Central memory CD4-positive, alpha-beta T cell (primary cell): ENCODE measurements at places on chromosomes 1 and 21.

GRCh38 chr1:7783178-7783711, 846 bp upstream of the PER3 start:
- no peak for DNase-seq

DNA sequence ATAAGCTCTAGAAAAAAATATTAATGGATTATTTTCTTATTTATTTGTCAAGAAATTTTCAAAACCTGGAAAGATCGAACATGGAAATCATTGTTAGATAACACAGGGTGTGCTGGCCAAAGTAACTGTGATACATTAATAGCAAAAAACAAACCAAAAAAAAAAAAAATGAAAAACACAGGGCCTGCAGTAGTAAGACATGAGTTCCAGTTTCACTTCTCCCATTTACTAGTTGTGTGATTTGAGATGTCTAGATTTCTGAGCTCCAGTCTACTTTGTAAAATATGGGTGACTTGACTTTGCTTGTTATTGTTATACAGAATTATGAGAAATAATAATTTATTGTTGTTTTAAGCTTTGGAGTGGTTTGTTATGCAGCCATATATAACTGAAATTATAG, 13.6 kb downstream of the FAM177B start:
- DNase-seq, result no peak

- peak; percentile 13 for DNase-seq
Observed at GRCh38 chr1:61083013-61083806, 849 bp downstream of the NFIA start.

- no peak for DNase-seq
Observed at GRCh38 chr21:42307106-42307505, 8.1 kb downstream of the TFF3 start.

DNA sequence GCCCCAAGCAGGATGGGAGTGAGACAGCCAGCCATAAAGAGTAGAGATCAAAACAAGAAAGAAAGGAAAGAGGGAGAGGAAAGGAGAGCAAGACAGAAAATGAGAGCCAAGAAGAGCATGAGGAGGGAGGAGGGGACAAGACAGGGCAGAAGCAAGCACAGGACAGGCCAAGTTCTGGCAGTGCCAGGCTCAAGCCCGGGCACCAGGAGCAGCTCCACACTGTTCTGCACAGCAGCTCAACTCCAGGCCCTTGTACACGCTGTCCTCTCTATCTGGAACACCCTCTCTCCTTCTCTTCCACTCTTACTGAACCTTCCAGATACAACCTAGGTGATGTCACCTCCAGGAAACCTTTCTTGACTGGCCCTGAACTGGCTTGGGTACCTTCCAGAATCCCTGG, 11.7 kb downstream of the IFFO2 start:
- no peak for DNase-seq

- DNase-seq, result no peak
Observed at GRCh38 chr1:1357871-1358432, 403 bp downstream of the MXRA8 start.

DNA sequence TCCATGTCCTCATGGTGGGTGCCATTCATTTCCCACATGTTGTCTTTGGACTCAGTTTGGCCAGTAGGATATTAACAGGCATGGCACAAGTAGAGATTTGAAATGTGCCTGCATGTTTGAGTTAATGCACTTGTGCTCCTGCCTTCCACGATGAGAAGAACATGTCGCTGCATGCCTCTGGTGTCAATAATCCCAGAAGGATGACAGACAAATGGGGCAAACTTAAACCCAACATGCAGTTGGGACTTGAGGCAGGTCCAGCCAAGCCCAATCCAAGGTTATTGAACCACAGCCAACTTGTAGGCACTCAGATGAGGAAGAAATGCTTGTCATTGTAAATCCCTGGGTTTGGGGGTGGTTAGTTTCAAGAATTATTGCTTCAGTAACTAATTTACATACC, 174.6 kb downstream of the TRIM33 start:
- no peak for DNase-seq

GRCh38 chr1:109454497-109455133, 11.7 kb upstream of the SYPL2 start:
- no peak for DNase-seq

- DNase-seq, result no peak
Observed at GRCh38 chr1:221907166-221907932, 165.5 kb upstream of the DUSP10 start.

GRCh38 chr1:17347769-17348592, 24.0 kb upstream of the PADI6 start:
- DNase-seq, result no peak

GRCh38 chr1:196584696-196585095, 23.5 kb downstream of the KCNT2 start:
- no peak for DNase-seq

DNA sequence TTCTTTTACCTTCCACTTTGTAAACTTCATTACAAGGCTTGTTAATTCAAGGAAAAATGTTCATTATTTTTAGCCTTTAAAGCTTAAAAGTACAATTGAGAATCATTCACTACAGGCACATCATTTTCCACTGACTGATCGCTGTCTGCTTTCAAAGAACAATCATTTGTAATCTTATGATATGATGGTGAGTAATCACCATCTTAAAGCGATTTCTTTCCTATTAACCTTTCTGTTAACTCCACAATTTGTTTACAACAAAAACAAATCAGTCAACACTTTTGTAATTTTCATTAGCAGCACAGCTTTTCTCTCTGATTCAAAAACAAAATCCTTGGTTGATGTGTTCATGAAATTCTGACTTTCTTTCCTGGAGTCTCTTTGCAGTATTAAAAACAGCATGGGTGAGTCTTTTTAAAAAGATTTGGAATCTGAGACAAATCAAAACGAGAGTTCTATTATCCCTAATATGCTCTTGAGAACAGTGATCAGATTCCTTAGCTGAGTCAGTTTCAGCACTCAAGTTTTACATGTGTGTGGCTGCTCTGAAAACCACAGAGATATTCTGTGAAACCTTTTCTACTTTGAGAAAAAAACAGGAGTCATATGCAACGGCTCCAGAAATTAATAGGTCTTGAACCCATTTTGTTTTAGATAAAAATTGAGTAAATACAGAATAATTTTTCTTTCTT, 145.8 kb upstream of the TMPRSS15 start:
- no peak for DNase-seq

GRCh38 chr1:26717017-26717491, 21.2 kb downstream of the ARID1A start:
- DNase-seq, result no peak

GRCh38 chr1:65717815-65718454, 74.8 kb upstream of the PDE4B start:
- DNase-seq, result no peak

GRCh38 chr1:179166663-179167417, 62.6 kb downstream of the ABL2 start:
- no peak for DNase-seq

GRCh38 chr1:226004396-226004795, 5.3 kb upstream of the SDE2 start:
- DNase-seq, result no peak

DNA sequence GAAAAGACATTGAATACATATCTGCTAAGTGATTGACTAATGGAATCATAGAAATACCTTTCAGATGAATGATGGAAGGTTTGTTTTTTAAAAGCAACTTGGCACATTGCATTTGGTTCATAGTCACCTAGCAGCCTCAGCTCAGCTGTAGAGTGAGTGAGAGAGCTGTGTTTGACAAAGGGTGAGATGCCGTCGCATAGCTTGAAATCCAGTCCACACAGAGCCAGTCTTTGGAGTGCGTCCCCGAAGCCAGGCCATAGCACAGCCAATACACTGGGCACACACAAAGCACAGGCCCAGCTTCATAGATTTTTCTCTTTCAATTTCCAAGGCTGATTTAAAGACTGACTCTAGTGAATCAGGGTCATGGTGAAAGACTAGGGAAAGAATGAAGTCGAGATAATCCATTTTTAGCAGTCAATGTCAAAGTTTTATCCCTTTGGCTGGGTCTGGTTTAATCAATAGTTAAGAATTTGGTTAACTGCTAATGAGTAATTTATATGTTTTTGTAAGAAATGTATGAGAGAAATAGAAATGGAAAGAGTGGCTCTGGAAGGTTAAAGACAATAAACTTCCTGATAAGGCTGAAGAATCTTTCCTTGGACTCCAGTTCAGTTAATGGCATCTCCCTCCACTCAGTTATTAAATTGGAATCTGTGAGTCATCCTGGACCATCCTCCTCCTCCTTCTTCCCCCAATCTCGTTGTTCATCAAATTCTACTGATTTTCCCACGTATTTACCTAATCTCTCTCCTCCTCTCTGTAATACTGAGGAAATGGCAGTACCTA, 101.2 kb upstream of the IRF2BP2 start:
- no peak for DNase-seq

DNA sequence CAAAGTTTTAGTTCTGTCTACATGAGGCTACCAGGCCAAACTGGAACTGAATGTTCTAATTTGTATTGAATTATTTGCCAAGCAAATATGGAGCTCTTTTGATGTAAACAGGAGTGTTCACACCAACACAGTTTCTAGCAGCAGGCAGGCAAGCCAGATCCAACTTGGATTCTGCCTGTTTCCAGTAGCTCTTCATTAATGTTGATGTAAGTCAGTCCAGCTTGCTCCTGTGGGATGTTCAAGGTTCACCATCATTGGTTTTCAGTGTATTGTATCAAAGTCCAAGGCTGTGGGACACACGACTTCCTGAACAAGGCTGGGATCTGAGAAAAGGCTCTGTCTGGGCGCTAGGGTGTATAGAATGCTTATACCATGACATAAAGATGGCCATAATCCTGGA, 68.1 kb downstream of the PAPPA2 start:
- no peak for DNase-seq

DNA sequence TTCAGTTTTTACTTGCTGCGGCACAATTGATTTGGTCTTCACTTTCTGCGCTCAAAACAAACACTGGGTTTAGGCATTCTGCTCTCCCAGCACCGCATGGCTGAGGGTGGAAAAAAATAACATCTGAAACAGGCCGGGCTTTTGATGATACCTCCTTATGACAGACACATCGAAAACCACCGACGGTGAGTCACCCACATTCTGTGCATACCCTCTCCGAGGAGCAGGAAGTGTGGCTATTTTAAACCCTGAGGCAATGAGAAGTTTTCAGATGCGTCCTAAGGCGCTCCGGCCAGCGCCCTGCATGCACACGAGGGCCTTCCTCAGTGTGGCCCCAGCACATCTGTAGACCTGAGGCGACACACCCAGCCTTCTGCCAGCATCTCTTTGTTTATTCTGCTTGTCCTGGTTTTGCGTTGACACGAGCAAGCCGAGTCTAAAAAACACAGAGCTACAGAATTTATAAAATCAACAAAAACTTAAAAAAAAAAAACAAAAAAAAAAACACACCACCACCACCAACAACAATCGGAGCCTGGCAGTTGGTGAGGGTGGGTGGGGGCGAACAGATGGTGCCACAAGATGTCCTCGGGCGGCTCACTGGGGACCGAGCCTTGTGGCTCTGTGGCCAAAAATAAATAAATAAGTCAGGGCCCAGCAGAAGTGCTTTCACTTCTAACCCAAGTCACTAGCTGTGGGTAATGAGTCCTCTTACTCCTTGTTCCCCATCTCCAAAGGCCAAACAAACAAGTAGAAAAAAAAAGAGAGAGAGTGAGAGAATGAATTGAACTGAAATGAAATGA, 162.6 kb upstream of the IRF2BP2 start:
- DNase-seq, result peak; percentile 85

- no peak for DNase-seq
Observed at GRCh38 chr1:229098903-229099578, 171.9 kb upstream of the RAB4A start.

- DNase-seq, result no peak
Observed at GRCh38 chr1:239274242-239274830, 112.0 kb upstream of the CHRM3 start.

GRCh38 chr21:28883931-28884330, 108.7 kb downstream of the LTN1 start:
- no peak for DNase-seq

DNA sequence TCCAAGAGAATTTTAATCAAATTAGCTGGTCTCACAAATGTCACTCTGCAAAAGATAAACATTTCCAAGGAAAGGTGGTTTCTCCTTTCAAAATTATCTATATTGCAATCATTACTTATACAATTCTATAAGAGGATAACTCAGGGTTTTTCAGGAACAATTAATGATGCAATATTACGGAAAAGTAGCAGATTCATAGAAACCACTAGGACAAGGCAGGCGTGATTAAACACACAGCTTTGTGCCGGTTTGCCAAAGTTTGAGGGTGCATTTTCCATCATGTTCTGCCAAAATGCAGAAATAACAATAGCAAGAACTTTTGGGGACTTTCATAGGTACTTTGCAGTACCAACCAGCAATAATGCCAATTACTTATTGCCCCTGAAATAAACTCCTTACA, 605 bp downstream of the TNFRSF9 start:
- DNase-seq, result no peak

- DNase-seq, result no peak
Observed at GRCh38 chr1:180911640-180912191, 981 bp upstream of the KIAA1614 start.

GRCh38 chr1:35287807-35288640, 19.5 kb downstream of the ZMYM4 start:
- no peak for DNase-seq

DNA sequence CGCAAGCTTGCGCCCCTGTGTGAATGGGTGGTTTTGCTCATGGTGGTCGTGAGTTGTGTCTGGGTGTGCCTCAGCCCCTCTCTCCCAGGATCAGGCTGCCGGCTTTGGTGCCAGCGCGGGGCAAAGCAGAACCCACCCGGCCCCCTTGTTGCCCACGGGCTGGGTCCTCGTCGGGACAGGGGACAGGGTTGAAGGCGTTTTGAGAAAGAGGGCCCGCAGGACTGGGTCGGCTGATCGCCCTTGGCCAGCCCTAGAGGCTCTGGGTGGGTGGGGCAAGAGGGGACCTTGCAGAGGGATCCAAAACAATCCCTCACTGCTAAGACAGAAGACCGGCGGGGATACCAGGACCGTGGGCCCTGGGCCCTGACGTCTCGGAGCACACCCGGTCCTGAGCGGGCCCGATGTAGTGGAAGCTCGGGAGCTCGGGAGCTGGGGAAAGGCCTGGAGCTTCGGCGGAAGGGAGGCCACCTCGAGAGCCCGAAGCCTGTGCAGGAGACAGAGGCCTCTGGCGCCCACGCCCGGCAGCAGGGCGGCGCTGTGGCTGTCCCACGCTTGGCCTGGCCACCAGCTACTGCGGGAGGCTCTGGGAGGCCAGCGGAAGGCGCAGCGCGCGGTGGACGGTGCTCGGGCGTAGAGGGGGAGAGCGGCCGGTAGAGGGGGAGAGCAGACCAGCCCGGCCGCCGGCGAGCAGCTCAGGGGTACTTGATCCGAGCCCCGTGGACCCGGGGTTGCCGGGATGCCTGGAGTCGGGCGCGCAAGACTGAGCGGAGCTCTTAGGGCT, 2.8 kb upstream of the ZNF678 start:
- DNase-seq, result no peak

DNA sequence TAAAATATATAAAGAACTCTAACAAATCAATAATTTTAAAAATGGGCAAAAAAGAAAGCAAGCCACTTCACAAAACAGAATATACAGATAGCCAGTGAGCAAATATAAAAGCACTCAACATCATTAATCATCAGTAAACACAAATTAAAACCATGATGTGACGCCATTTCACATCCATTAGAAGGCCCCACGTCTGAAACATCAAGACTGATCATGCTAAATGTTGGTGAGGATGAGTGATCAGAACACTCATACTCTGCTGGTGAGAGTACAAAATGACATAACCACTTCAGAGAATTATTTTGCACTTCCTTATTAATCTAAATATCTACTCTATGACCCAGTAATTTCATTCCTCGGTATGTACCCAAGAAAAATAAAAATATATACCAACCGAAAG, 512.2 kb upstream of the NR5A2 start:
- DNase-seq, result no peak
